Hematopoietic multipotent progenitor cell treated with erythropoietin and hydrocortisone succinate and interleukin-3 and kit ligand, for 4 days (in vitro differentiated cells): ENCODE measurements at places on chromosomes 3 and 15.

GRCh38 chr3:48413611-48414010 is 16.3 kb downstream of the PLXNB1 start:
- no peak for DNase-seq

DNA sequence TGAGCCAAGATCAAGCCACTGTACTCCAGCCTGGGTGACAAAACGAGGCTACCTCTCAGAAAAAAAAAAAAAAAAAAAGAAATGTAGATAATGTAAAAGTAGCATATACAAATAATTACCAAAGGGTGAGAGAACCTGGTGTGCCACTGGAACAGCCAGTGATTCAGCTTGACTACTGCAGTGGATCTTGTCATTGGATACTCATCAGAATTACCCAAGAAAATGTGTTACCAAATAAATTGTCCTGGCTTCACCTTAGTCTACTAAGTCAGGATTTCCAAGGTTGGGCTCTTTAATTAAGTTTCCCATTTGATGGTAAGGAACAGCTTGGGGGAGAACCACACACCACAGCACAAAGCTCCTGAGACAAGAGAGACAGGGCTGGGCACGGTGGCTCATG is 1.5 kb downstream of the NICN1 start:
- no peak for DNase-seq

GRCh38 chr3:141285570-141285969 is 53.9 kb downstream of the PXYLP1 start:
- DNase-seq = no peak

DNA sequence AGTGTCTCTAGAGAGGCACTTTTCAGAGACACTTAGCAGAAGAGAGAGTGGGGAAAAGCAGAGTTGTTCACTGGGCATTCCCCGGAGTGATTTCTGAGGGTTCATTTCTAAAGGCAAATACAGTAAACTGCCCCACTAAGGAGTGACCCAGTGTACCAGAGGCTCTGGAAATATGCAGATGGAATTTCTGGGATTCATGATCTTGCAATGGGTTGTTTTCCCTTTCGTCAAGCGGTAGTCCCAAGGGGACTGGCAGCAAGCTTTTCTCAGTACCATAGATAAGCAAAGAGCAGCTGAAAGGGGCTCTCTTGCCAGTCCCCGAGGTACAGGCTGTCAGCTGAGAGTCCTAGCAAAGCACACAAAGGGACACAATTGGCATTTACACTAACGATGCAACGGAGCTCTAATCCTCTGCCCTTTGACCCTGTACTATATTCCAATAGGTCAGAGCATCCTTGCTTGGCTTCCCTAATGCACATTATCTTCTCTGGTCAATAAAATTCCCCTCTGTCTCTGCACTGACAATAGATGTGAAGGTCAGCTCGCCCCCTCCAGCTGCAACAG is 155.6 kb downstream of the SEMA6D start:
- no peak for DNase-seq

DNA sequence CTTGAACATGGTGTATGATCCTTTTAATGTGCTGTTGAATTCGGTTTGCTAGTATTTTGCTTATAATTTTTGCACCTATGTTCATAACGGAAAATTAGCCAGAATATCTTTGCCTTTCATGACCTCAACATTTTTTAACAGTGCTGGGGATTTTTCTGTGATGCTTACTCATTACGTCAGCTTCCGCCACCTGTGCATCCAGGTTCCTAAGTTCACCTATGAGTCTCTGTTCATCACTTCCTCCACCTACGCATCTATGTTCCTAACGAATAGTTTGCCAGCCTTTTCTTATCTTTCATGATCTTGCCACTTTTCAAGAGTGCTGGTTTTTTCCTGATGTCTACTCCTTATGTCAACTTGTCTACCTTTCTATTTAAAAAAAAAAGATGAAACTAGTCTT is 16.5 kb downstream of the AADACL2 start:
- no peak for DNase-seq

GRCh38 chr3:112048911-112049310 is 14.4 kb downstream of the TMPRSS7 start:
- no peak for DNase-seq

DNA sequence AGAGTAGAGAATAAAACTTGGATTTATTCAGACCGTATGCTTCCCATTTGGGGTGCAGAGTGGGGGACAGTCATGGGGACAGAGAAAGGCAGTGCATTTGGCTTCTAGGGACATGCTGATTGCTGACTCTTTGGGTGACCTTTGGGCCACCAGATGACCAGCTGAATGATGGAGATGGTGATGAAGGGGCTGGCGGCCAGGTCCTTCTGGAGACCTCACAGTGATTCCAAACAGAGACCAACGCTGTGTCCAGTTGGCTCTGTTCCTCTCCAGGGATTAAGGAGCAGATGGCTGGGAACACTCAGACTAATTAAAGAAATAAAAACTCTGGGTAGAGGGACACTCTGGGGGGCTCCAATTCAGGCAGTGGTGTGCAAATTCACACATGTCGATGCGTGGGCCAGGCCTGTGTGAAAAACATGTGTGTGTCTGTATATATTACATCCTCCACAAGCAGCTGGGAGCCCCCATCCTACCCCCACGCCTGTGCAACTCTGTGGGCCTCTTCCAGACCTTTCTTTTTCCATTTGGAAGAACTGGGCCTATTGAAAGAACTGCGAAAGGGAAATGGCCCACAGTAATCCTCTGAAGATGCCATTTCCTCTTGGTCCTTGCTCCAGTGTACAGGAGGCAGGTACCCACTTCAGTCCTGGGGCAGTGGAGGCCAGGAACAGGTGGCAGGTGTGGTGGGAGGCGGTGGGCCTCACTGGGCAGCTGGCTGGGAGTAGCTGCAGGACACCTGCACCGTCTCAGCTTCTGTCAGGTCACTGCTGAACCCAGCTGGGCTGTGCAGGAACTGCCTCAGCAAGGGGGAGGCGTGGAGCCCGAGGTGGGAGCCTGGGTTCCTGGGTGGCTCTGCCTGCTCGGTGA is 8.9 kb downstream of the XIRP1 start:
- DNase-seq = no peak

DNA sequence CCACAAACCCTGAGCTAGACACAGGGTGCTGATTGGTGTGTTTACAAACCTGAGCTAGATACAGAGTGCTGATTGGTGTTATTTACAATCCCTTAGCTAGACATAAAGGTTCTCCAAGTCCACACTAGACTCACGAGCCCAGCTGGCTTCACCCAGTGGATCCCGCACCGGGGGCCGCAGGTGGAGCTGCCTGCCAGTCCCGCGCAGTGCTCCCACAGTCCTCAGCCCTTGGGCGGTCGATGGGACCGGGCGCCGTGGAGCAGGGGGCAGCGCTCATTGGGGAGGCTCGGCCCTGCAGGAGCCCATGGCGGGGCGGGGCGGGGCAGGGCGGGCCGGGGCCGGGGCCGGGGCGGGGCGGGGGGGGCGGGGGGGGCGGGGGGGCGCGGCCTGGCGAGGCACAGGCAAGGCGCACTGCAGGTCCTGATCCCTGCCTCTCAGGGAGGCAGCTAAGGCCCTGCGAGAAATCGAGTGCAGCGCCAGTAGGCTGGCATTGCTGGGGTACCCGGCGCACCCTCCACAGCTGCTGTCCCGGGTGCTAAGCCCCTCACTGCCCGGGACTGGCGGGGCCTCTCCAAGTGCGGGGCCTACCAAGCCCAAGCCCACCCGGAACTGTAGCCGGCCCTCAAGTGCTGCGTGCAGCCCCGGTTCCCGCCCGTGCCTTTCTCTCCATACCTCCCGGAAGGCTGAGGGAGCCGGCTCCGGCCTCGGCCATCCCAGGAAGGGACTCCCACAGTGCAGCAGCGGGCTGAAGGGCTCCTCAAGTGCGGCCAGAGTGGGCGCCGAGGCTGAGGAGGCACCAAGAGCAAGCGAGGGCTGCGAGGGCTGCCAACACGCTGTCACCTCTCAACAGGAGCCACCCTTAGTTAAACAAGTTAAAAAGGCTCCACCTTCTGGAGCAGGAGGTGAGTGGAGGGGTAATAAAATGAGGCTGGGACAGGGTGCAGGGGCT is 9.8 kb upstream of the TMEM40 start:
- DNase-seq = no peak

GRCh38 chr15:27870320-27870719 is 228.8 kb downstream of the OCA2 start:
- no peak for DNase-seq

GRCh38 chr3:160641665-160642309 is 35.2 kb upstream of the ARL14 start:
- peak; percentile 16 for DNase-seq

DNA sequence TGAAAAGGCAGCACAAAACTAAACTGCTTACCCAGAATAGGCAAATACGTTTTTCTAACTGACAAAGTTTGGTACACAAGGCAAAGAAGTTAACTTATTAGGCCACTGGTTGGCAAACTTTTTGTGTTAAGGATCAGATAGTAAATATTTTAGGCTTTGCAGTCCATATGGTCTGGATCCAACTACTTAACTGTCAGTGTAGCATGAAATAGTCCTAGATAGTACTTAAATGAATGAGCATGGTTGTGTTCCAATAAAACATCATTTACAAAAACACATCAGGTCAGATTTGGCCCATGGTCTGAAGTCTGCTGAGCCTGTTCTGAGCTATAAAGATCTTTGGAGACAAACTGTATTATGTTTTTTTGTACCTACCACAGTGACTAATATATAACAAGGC is 136.9 kb downstream of the PCCB start:
- DNase-seq = no peak

GRCh38 chr3:17175187-17175807 is 290.5 kb downstream of the PLCL2 start:
- peak; percentile 18 for DNase-seq

DNA sequence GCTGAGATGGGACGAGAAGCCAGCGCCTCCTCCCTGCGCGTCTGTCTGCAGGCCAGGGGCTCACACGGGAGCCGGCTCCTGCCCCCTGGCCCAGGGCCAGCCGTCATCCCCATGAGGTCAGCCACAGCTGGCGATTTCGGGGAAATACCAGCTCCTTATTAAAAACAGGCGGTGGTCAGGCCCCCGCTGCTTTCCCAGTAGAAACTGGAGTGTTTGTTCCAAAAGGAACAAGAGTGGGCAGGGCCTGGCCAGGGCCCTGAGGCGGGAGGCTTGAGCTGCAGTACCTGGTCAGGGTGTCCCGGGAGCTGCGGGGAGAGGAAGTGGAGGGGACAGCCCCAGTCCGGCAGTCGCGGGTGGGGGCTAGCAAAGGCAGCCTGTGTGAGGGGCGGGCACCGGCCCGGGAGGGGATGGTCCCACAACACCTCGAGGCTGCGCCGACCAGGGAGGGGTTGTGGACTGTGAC is 17.8 kb downstream of the MYL3 start:
- peak; percentile 46 for DNase-seq

- DNase-seq = no peak
These were observed 62.4 kb upstream of the PCSK6 start for GRCh38 chr15:101551696-101552591.

- DNase-seq = peak; percentile 94
These were observed 21.2 kb downstream of the CCR4 start for GRCh38 chr3:32972482-32973146.
